ENCODE measurements at places on chromosomes 1 and 21.
A peak's percentile ranks its signal among the peaks of the same experiment; 100 is the strongest.

DNA sequence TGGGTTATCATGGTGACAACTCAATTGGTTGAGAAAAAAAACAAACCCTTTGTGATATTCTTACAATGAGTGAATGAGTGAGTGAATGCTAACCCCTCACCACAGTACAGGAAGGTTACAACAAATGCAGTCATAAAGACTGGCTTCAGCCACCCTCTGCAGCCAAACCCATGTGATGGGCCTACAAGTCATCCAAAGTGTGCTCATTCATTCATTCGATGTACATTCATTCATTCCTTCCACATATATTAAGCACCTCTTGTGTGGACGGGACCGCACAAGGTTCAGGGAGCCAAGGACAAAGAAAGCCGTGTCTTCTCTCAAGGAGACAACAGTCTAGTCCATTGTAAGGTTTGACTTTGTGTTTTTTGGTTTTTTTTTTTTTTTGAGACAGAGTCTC lies 49.4 kb downstream of the WDR4 start:
- no peak for DNase-seq

GRCh38 chr1:39687243-39687642 lies 4.0 kb downstream of the HPCAL4 start:
- no peak for DNase-seq

DNA sequence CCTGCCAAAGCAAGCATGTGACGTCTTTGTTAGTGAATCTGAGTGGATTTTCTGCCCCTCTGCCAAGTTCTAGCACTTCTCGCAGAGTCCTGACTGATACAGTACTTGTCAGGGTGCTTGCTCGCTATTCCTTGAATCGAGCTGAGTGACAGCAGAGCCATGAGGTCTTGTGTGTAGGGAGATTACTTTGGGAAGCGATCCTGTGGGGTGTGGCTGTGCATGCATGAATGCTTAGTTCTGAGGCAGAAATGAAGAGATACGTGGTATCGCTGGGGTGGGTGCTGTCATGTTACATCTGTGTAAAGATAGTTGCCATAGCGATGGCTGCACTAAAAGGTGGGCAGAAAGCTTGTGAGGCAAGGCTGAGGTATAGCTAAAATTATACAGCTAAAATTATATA lies 19.3 kb upstream of the DNAJC28 start:
- DNase-seq, result no peak

DNA sequence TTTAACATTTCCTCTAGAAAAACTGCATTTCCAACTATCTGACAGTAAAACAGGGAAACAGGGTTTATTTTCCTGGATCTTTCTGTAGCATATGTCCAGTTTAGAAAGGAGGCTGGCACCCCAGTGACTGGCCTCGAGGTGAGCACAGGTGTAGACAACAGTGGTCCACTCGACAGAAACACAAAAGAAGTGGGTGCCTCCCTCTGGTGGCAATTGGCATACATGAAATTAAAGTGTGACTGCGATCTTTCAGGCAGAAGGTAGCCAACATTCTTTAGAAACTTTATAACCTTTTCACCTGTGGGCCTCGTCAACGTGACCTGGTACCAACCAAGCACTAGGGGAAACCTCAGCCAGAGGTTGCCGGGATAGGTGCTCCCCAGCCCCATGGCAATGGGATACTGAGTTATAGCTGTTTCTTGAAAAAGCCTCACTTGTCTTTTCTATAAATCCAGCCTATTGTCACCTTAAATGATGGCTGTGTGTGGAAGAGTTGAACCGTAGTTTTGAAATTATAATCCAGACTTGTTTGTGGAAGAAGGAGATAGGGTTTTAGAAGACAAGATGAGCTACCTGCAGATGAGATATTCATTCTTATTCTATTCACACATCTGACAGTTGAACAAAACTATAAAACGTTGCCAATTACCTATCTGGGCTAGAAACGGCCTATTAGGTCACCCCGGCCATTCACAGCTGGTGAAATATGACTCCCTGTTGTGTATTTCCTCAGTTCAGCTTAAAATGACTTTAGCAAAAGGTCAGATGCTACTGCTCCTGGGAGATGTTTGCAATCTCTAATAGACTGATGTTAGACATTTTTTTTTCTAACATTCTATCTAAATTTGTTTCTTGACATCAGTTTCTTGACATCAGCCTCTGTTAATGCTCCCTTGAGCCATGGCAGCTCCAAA lies 44.3 kb downstream of the PCP4 start:
- DNase-seq, result peak; percentile 19

DNA sequence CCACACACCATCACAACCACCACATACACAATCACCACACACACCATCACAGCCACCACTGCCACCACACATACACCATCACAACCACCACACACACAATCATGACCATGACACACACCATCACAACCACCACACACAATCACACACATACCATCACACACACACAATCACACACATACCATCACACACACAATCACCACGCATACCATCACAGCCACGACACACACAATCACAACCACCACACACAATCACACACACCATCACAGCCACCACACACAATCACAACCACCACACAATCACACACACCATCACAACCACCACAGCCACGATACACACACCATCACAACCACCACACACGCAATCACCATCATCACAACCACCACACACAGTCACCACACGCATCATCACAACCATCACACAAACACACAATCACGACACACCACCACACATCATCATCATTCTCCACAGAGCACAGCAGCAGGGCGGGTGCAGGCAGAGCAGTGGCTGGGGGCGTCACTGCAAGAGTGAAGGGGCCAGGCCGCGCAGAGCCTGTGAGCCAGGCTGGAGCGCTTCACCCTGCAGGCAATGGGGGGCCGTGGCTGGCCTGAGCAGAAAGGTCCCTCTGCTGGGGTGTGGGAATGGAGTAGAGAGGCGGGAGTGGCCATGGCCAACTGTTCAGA lies 32.6 kb downstream of the CDCP2 start:
- no peak for DNase-seq

DNA sequence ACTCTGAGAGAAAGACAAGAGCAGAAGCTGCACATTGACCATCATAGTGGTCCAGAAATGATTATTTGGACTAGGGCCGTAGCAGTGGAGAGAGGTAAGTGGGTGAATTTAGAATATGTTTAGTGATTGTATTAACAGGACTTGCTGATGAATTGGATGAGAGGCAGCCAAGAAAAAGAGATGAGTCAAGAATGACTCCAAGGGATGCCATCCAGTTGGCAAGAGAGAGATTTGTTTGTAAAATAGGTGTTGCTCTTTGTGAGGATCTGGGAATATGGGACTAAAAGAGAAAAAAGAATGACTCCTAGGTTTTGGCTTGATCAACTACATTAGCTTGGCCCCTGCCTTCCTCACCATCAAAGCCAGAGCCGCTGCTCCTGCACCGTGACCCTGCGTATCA lies 54.2 kb upstream of the ARTN start:
- no peak for DNase-seq

GRCh38 chr1:235920596-235921375 lies 54.1 kb upstream of the LYST start:
- no peak for DNase-seq

- no peak for DNase-seq
Measured at GRCh38 chr1:227562933-227563323, 428 bp upstream of the ZNF678 start.

DNA sequence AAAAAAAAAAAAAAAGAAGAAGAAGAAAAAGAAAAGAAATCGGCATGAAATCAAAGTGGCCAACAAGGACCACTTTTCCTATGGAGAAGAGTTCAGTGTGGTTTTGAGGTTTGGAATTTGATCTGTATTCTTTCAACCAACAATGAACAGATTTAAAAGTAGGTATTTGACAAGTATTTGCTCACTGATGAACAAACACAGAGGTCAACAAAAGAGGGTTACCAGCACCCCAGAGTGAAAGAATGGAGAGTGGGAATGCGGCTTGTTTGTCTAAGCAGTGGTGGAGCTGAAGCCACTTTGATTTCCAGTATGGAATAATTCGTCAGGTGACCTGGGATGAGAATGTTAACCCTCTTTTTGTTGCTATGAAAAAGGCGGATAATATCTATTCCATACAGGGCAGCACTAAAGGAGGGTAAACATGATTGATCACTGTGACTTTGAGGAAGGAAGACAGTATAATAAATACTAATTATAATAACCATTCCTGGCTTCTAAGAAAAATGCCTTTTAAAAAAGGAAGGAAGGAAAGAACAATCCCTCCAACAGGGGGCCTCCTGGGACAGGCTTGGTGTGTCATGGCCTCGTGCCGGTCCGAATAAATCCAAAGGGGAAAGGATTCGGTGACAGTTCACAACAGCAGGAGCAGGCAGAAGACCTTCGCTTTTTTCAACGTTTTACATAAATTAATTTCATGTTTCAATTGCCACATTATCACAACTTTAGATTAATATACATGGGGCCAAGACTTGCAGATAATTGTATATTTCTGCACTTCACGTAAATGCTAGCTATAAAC lies 37.2 kb upstream of the SIM2 start:
- DNase-seq, result peak; percentile 68

- DNase-seq, result no peak
Measured at GRCh38 chr1:197485790-197486189, 217.7 kb downstream of the CRB1 start.

- DNase-seq, result no peak
Measured at GRCh38 chr1:121519042-121519755, 334.4 kb downstream of the SRGAP2C start.

GRCh38 chr1:15413563-15414444 lies 4.1 kb downstream of the EFHD2 start:
- DNase-seq, result no peak

- DNase-seq, result peak; percentile 65
Measured at GRCh38 chr1:183807549-183808168, 2.7 kb downstream of the RGL1 start.

DNA sequence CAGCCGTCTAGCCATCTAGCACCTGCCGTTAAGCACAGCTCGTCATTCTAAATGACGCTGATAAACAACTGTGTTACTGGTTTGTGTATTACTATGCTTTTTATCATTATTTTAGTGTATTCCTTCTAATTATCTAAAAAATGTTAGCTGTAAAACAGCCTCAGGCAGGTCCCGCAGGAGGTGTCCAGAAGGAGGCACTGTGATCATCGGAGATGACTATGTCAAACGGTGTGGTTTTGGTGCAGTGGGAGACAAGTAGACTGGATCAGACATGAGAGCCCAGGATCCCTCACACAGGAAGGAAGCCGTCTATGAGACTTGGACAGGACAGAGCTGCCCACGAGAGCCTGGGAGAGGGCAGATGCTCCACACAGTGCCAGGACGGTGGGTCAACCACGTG lies 55.3 kb upstream of the COL6A1 start:
- DNase-seq, result no peak

DNA sequence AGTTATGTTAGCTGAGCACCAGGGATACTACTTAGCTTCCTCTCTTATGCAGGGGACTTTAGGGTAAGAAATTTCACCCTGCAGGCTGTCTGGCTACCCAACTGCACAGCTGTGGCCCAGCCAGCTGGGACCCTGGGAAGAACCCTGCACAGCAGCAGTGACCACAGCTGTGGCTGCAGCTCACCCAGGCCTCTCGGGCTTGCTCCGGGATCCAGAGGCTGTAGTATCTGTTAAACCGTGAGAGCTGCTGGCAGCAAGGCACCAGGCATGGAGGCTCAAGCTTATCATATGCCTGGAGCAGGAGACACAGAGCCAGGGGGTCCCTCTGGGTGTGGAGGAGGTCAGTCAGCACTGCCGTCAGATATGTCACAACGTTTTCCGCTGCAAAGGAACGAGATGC lies 40.3 kb downstream of the URB1 start:
- DNase-seq, result no peak

DNA sequence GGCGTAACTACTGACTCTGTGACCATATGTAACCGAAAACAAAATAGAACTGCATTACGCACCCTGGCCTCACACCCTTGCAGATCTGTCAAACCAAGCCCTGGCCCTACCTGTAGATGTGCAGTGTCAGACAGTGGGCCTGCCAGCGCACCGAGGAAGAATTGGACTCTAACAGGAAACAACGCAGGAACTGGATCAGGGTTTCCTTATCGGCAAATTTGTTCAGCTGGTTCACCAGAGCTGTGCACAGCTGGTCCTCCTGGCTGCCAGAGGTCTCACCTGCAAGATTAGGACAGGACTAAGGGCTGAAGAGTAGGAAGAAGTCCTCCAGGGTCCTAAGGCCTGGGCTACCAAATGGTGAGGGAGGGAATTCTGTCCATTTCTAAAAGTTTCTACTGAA lies 90.0 kb downstream of the UBR4 start:
- no peak for DNase-seq

GRCh38 chr1:117611894-117612483 lies 6.1 kb downstream of the TENT5C start:
- no peak for DNase-seq

DNA sequence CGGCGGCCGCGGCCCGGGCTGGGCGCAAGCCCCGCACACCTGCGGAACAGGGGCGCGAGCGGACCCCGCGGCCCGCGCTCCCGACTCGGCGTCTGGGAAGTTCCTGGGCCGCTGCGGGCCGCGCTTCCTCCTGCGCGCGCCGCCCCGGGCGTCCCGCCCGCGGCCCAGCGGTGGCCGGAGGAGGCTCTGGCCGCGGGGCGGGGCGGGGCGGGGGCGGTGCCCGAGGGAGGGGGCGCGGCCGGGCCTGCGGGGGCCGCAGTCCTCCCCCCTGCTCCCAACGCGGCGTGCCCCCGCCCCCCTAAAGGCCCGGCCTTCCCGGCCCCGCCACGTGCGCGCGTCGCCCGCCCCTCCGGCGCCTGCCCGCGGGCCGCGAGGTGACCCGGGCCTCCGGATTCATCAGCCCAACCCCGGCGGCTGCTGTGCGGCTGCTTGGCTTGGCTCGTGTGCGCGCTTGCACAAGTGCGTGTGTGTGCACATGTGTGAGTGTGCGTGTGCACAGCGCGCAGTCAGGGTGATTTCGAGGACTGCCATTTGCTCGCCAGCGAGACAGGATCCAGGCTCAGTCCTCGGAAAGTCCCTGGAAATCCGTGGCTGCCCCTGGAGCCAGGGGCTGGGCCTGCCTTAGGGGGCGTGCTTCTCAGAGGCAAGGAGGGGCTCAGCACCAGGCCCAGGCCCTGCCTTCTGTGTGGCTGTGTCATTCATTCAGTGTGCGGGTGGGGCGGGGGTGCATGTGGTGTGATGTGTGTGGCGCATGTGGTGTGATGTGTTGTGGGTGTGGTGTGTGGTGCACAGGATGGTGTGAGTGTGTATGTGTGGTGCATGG lies at the start of gene C2CD2:
TSS of gene C2CD2 (minus strand) at position 188 of the 823 bp plus-strand sequence. CDS start 370 bp downstream, outside the sequence.
- peak; percentile 78 for DNase-seq

DNA sequence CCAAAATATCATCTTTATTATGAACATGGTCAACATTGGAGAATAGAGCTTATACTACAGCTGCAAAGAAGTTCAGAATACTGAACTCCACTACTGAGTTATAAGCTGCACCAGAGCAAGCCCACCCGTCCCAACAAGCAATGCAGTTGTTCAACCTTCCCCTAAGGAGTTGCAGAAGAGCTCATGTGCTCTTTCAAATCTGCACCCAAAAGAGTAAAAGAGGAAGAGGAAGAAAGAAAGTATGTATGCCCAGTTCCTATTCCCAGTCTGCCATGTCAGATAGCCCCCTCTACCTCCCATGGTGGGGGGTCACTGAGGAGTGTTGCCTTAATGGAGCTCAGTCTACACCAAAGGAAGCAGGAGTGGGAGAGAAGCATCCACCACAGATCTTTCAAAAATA lies 6.9 kb downstream of the C1orf162 start:
- DNase-seq, result no peak

- no peak for DNase-seq
Measured at GRCh38 chr1:2638466-2639115, 5.8 kb upstream of the MMEL1 start.

- DNase-seq, result peak; percentile 76
Measured at GRCh38 chr1:177945943-177946650, 23.8 kb downstream of the SEC16B start.

All from NCI-H526 (cell line).